ENCODE measurements at places on chromosomes 2 and 18.

- no peak for DNase-seq
These were observed 231.0 kb downstream of the DCC start for GRCh38 chr18:52570975-52571374.

- no peak for DNase-seq
These were observed 14.8 kb upstream of the GLI2 start for GRCh38 chr2:120720746-120721375.

GRCh38 chr2:137221797-137222492, 456.6 kb downstream of the THSD7B start:
- no peak for DNase-seq

DNA sequence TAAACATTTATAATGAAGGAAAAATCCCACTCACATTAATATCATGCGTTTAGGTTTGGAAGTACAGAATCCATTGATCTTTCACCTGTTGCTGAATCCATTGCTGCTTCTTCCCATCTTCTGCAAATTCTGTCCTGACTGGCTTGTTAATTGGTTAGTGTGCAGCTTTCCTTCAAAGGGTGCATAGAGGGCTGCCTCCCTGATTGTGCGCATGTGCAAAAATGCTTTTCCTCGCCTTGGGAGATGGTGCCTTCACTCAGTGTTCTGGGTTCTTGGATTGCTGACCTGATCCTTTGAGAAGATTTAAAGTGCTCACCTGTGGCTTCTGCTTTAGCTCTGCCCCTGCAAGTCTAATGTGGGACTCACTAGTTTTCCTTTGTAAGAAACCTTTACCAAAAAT, 231.2 kb downstream of the SNTG2 start:
- DNase-seq = no peak

DNA sequence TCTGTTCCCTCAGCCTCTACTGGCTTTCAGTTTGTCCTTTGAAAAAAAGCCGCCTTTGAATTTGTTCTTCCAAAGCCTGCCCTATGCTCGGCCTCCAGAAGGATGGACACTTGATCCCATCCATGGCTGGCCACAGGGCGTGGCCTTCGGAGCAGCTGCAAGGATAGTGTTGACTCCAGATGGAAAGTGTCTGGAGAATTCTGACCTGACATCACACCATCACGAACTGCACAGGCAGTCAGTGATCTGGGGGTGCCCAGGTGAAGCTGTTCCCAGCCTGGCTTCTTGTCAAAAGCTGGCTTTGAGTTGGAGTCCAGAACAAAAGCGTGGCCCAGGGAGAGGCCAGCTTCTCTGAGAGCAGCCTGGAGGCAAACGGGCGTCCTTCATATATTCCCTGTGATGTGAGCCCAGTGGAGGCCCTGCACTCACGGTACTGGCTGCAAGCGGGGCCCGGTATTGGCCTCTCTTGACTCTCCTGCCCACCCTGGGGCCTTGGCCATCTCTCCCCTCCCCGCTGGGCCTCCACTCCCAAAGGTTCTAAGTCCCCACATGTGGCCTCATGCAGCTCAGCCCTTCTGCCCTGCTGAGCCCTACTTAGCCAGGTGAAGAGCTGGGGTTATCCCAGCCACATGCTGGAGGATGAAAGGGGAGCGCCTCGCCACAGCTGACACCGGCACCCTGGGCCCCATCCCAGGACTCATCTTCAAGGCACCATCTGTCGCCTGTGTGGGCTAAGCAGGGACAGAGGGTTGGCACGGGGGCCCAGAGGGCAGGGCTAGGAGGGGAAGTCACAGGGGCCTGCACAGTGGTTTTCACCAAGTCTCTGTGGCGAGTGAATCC, 20.4 kb upstream of the ATOH8 start:
- no peak for DNase-seq

GRCh38 chr18:21777814-21778213, 37.2 kb downstream of the MIB1 start:
- DNase-seq = no peak

DNA sequence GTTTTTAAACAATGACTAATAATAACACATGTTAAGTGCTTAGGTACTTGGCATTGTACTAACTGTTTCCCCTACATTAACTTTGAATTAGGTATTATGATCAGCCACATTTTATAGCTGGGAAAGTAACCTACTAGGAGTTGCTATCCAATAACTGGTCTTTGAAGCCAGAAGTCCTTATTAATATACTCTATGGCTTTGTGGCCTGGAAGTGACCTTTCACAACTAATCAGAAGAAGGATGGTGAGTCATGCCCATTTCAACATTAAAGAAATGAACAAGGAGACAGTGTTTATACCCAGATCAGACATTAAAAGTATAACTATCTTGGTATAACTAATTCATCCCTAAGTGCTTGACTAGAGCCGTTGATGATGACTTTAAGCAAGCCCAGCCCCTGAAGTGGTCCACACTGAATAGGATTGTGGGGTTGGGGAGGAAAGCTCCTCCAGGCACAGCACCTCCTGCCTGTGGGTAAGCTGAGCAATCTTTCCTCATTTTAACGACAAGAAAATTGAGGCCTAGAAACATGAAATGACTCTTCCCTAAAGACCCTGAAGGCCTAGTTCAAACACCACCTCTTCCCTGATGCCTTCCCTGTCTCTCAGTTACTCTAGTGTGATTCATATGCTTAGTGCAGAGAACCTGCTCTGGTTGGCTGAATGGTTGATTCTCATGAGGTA, 71.6 kb upstream of the RFX8 start:
- no peak for DNase-seq

- DNase-seq = no peak
These were observed 5.1 kb downstream of the FER1L5 start for GRCh38 chr2:96647681-96648080.
